ENCODE measurements at places on chromosomes 6 and 20.

GRCh38 chr6:104575536-104575935 lies 284.2 kb downstream of the HACE1 start:
- DNase-seq, result no peak

DNA sequence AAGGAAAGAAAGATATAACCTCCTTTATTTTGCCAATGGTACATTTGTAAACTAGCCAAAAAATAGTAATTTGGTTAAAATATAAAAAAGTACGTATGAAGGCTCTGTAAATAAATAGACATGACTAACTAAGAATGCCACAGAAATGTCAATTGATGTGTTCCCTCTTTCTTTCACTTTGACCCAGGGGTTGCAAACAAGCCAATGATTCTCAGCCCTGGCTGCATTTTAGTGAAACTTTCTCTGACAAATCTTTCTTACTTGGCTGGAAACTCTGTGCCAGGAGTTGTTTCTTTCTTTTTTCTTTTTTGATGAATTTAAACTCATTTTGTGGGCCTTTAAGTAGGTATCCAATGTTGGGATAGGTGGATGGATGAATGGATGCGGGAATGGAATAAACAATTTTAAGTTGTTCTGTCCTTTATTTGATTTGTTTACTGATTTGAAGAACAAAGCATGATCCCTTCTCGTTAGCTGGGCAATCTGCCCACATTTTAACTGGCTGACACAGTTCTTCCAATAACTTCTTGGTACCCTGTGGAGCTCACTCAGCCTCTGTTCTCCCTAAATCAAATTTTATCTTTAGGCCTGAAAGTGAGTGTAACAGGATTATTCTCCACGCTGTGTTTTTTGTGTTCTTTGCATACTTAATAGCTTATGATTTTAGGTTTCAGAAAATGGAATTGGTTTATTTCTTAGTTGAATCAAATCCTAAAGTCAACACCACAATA lies 58.6 kb upstream of the GCLC start:
- no peak for DNase-seq

- no peak for DNase-seq
Measured at GRCh38 chr20:1301031-1301529, 27.9 kb downstream of the SDCBP2 start.

DNA sequence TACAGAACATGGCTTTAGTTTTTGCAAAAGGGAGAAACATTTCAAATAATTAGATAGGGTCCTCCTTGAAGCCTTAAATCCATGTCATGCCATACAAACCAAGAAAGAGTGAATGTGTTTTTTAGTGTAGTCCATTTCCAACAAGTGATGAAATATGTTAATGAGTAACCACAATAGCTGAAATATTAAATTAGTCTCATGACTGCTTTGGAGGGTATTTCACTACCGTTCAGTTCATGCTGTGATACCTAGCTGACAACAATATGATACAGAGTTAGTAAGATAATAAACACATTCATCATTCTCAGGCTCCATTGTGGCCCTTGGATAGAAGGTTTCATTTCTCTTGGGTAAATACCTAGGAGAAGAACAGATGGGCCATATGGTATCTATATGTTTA lies 5.8 kb upstream of the ID4 start:
- no peak for DNase-seq

DNA sequence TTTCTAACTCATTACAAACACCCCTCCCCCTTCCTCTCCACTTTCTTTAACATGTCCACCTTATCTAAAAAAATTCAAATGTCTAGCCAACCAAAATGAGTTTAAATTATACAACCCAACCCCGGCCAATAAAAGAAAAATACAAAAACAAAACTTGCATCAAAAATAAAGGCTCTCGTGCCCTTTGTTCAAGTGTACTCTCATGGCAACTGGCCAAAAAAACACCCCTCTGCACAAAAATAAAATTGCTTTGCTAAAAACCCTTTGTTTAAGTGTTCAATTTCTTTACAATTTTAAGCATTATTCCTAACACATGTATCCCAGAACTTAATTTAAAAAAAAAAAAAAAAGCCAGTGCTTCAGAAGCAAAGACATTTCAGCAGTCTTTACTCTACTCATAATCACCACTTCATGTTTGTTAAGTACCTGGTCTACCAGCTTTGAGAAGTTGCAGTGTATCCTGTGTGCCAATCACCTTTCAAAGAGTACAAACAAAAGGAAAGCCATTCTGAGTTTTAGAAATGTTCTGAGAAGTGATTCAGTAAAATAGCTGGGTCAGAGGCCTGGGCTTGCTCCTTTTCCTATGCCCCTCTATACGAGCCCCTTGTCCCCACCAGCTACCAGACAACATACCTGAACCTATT lies 87.5 kb downstream of the MDN1 start:
- DNase-seq, result no peak

GRCh38 chr20:7911586-7912330 lies 28.5 kb downstream of the HAO1 start:
- DNase-seq, result no peak

DNA sequence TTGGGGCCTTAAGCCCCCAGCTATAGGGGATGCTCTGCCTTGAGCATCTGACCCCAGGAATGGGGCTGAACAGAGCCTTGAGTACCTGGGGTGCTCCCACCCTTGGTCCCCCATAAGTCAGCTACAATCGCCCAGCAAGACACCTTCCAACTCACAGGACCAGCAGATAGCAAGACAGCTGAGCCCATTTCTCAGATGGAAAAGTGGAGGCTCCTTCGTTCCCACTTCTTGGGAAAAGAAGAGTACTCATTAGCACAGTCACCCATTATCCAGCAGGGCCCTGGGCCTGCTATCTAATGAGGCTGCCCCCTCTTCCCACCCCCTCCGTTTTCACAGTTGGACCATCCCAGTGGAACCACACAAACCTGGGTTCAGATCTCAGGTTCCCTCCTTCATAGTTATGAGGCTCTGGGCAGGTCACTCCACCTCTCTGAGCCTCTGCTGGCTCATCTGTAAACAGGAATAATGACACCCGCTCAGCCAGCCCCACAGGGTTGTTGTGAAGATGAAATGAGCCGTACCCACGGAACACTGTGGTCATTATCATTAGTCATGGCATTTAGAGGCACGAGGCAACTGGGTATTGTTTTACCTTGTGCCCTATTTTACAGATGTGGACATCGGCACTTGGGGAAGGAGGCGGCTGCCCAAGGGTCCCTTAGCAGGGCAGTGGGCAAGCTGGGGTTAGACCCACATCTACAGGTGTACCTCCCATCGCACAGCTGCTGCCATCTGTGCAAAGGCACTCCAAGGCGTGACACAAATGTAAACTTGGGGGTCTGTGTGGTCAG lies 4.5 kb downstream of the LPIN3 start:
- no peak for DNase-seq

DNA sequence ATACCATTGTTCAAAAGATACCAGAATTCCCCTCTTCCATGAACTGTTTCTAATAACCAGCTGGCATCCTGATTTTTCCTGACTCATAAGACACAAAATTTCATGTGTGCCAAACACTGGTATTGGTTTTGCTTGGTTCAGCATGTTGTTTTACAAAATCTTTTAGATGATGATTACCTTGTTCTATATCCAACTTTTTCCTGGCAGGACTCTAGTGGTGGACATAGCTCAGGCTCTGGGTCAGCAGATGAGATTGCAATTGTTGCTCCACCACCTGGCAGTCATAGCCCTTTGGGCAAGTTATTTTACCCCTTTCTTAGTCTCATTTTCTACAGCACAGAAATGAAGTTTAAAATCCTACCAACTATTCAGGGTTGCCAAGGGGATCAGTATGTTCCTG lies 6.2 kb downstream of the TRIM38 start:
- no peak for DNase-seq

DNA sequence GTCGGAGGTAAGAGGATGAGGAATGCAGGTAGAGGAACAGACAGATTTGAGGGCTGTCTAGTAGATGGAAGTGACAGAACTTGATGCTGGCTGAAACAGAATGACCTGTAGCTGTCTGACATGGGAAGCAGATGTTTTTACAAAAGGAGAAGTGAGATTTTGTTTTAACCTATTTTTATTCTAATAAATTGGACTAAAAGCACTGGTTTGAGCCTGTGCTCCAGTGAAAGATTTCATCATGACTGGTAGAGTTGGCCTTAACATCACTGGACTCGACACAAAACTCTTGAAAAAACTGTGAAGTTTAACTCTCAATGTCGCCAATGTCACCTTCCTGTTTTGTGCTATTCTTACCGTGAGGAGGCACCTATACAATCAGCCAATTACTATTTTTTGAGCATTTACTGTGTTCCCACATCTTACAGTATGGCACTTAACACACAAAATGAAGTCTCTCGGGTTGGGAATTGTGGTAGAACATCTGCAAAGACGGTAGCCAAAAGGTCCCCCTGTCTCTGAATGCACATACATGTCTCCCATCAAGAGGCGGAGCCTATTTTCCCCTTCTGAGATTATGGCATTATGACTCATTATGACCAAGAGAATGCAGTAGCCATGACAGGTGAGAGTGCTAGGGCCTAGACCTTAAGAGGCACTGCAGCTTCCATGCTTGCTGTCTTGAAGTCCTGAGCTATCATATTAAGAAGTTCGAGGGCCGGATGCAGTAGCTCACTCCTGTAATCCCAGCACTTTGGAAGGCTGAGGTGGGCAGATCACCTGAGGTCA lies 93.2 kb downstream of the FOXF2 start:
- no peak for DNase-seq

- DNase-seq, result no peak
Measured at GRCh38 chr6:158799051-158799792, 19.9 kb downstream of the EZR start.

DNA sequence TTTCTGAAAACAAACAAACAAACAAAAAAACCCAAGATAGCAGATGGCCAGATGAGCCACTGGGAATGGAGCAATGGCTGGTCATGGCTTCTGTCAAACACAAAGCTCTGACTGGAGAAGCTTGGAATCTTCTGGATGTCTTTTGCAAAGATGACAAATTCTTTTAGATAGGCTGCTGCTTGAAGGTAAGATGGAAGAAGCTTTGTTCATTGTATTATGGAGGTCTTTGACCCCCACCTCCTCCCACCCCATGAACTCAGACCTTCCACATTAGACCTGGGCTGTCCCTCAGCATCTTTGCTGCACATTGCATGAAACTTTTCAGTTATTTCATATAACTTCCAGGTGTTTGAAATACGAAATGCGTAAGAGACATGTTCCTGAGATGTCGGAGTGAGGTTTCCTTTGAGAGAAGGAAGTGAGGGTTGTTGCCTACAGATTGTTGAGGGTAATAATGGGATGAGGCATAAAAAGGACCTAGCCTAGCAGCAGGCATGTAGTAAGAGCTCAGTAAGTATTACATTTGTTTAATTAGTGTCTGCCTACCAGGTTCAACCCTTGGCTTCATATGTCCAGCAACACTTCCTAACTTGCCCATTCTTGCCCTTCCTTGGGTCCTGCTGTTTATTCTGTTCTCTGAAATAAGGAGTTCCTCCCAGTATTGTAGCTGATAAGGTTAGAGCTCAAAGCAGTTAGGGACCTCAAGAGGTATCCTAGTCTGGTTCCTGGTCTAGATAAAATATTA lies 51.4 kb upstream of the IER3 start:
- no peak for DNase-seq

- no peak for DNase-seq
Measured at GRCh38 chr20:17171746-17172280, 55.0 kb upstream of the PCSK2 start.

GRCh38 chr20:4978050-4978918 lies 23.0 kb downstream of the SLC23A2 start:
- no peak for DNase-seq

- no peak for DNase-seq
Measured at GRCh38 chr6:119147101-119148053, 68.9 kb upstream of the FAM184A start.

GRCh38 chr6:36216559-36216958 lies 20.0 kb downstream of the BRPF3 start:
- no peak for DNase-seq

DNA sequence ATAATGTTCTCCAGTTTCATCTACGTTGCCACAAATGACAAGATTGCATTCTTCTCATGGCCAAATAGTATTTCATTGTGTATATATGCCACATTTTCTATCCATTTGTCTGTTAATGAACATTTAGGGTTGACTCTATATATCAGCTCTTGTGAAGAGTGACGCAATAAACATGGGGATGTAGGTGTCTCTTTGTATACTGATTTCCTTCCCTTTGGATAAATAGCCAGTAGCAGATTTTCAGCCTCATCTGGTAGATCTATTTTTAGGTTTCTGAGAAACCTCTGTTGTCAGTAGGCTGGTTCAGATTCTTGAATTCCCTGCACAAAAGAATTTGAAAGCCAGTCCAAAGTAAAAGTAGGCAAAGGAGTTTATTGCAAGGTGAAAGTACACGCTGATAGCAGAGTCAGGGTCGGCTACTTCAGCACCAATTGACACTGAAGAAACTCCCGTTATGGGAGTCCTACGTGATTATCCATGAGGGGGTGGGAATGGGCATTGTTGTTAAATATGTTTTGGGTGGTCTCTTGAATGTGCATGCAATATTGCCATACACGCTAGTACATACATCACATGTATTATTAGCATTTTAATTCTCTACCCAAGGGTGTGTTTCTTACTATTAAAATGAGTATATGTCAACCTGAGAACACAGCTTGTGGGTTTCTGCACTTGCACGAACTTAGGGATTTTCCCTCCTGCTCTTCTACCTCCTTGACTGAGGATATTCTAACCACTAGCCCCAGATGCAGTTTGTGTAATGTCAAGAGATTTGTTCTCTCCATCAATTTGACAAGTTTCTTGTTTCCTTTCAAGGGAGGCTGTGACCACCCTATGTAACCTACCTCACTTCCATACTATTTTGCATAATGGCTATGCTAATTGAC lies 14.4 kb upstream of the SLC17A2 start:
- DNase-seq, result no peak

- no peak for DNase-seq
Measured at GRCh38 chr6:133699741-133700385, 189.1 kb upstream of the TCF21 start.

GRCh38 chr20:16014436-16014835 lies 558.8 kb downstream of the KIF16B start:
- DNase-seq, result no peak

DNA sequence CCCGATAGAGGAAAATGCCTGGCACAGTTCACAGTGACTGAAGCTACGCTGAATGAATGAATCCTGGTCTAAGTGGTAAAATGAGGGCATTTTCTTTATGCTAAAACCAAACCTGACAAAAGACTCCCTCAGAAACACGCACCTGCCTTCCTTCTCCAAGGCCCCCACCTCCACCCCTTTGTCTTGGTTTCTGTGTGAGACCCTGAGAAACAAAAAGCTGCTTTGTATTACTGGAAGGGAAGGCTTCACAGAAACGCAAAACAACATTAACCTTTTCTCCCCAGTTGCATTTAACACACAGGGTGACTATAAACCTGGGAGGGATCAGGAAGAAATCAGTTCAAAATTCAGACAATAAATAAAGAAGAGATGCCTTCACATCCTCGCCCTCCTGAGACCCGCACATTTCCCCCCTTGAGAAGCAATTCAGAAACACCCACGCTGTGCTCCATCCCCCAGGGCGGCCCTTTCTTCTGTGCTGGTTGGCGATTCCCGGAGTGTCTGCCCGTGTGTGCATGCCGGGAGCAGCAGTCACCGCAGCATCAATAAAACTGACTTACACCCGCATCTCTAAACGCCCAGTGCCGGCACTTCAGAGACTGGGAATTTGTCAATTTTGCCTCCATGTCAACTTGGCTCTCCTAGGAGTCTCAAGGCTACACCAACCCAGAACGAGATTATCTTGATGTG lies 67.2 kb upstream of the TRAF3IP2 start:
- no peak for DNase-seq

All from frontal cortex (tissue), 4 donors.